ENCODE measurements at places on chromosomes 13 and 19.
A peak's percentile ranks its signal among the peaks of the same experiment; 100 is the strongest.

- DNase-seq = no peak
Observed at GRCh38 chr13:23453132-23453531, 19.6 kb upstream of the SACS start.

GRCh38 chr13:98998831-98999638 lies 21.2 kb upstream of the DOCK9 start:
- DNase-seq = no peak

- DNase-seq = no peak
Observed at GRCh38 chr13:47249266-47249665, 352.4 kb upstream of the HTR2A start.

GRCh38 chr19:46213806-46214205 lies 15.7 kb upstream of the IGFL1 start:
- no peak for DNase-seq

DNA sequence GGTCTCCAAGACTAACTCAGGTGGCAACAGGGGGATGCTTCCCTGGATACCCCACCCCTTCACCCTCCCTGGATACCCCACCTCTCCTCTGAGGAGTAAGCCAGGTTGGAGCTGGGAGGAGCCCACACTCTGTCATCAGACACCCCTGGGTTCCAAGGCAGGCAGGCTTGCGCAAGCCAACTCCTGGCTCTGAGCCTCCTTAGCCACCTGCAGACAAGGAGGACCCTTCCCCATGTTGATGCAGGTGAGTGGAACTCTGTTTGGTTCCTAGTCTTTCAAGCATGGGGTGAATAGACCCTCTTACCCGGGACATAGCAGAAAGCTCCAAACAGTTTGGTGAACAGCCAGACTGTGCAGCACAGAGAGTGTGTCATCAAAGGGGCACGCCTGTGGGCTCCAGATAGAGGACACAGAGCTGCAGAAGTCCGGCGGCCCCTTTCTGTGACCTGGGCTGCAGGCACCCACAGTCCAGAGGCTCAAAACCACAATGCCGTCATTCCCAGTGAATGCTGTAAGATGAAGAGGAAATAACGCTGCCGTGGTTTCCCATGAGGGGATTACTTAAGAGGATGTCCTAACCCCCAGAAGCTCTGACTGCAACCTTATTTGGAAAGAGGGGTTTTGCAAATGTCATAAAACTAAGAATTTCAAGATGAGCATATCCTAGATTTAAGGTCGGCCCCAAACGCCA lies 12.1 kb upstream of the HAS1 start:
- no peak for DNase-seq

DNA sequence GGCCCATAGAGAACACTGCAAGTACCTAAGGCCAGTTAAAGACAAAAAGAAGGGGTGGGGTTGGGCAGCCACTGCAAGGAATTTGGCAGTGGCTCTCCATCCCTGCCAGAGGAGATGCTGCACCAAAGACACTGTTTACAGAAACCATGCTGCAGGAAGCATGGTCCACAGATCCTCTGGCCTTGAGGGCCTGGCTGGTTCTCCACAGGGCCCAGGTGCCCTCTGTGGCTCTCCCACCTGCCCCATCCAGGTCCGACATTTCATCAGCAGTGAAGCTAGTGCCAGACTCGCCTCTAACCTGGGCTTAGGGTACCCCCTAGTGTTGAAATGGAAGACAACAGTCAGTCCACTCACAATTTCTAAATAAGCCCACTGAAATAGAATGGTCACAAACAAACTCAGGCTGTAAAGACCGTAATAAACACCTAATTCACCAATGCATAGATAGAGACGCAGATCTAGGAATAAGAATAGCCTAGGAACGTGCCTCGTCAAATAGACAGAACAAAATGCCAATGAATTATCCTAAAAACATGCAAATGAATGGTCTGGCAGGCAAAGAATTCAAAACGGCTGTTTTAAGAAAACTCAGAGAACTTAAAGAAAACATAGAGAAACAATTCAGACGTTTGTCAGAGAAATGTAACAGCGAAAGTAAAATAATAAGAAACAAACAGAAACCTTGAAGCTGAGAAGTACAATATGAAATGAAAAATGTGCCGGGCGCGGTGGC lies 23.3 kb downstream of the LYPD4 start:
- no peak for DNase-seq

GRCh38 chr19:5091018-5091683 lies 122.2 kb downstream of the KDM4B start:
- DNase-seq = no peak

- no peak for DNase-seq
Observed at GRCh38 chr13:51995677-51996551, 15.3 kb downstream of the ATP7B start.

DNA sequence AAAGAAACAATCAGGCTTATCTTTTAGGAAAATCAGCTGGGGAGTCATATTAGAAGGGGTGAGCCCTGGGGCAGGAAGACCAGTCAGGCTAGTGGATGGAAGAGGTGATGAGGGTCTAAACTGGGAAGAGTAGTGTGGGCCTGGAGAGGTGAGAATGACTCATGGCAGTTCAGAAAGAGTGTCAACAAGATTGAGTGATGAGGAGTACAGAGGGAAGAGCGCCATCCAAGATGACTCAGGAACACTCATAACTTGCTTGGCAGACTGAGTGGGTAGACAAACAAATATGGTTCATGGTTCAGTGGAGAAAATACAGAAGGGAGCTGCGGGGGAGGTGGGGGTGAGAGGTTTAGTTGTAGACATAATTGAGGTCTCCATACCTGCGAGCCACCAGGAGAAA lies 17.3 kb upstream of the CLDN10 start:
- DNase-seq = no peak

DNA sequence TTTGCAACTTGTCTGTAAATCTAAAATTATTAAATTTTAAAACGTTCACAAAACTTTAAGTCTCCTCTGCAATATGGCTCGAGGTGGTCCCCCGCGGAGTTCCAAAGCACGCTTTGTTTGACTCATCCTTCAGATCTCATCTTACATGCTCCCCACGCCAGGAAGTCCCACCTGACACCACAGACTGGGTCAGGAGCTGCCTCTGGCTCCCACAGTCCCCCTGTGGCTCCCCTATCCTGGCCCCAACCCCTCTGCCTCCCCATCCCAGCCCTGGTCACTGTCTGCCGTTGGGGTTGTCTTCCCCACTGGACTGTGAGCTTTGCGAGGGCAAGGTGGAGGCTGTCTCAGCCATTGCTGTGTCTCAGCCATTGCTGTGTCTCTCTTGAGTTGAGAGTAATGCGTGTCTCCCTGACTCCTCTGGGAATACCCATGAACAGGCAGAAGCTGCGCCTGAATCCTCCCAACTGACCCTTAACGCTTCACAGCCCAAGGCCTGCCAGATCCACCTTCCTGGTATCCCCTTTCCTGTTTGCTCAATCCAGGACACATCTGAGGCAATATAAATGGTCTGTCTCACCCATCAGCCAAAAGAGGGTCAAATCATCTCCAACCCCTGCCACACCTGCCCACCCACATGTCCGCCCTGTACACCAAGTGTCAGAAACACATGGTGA lies 15.9 kb downstream of the DYRK1B start:
- DNase-seq = no peak

- DNase-seq = no peak
Observed at GRCh38 chr13:45042539-45042938, 53.2 kb downstream of the GPALPP1 start.

GRCh38 chr13:51451467-51452360 lies 1.1 kb downstream of the INTS6 start:
- DNase-seq = peak; percentile 16

- no peak for DNase-seq
Observed at GRCh38 chr13:25276748-25277147, 10.5 kb downstream of the MTMR6 start.

- no peak for DNase-seq
Observed at GRCh38 chr13:45439781-45440462, 21.7 kb upstream of the SLC25A30 start.

DNA sequence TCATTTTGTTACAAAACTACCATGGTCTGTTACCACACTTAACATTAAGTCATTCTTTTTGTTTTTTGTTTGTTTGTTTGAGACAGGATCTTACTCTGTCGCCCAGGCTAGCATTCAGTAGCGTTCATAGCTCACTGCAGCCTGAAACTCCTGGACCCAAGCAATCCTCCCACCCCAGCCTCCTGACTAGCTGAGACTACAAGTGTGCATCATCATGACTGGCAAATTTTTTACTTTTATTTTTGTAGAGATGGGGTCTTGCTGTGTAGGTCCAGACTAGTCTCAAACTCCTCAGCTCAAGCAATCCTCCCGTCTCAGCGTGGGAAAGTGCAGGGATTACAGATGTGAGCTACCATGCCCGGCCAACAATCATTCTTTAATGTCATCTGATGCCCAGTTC lies 3.3 kb downstream of the ALDH16A1 start:
- DNase-seq = no peak

GRCh38 chr13:29284726-29285125 lies 310.8 kb downstream of the SLC7A1 start:
- DNase-seq = no peak

DNA sequence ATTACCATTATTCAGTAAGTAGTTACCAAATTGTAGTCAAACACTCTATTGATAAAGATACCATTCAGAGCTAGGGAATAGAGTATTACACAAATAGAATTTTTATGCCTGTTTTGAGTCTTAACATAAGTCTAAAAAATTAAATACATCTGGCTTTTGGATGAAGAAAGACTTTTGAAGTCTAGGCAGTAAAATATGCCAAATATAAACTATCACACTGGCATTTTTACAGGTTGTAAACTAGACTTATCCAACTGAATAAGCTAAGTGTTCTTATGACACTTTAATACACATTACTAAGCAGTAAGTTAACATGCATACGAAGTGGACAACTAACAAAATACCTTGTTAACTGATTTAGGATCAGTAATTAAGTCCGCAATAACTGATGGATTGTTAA lies 108.9 kb downstream of the MAB21L1 start:
- no peak for DNase-seq

DNA sequence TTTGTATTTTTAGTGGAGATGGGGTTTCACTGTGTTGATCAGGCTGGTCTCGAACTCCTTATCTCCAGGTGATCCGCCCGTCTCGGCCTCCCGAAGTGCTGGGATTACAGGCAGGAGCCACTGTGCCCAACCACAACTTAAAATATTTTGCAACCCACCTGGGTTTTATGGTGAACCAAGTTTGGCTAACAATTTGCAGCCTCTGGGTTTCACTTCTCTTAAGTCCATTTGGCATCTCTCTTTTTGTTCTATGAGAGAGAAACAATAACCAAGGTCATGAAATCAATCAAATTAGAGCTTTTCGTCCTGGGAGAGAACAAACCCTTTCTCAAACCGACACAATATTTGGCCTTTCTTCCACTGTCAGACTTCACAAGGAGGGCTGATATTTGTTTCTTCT lies 5.6 kb upstream of the SMAD9 start:
- DNase-seq = no peak

- DNase-seq = no peak
Observed at GRCh38 chr13:97267418-97268059, 45.4 kb downstream of the MBNL2 start.

GRCh38 chr13:30116379-30116778 lies 191.0 kb downstream of the KATNAL1 start:
- no peak for DNase-seq

DNA sequence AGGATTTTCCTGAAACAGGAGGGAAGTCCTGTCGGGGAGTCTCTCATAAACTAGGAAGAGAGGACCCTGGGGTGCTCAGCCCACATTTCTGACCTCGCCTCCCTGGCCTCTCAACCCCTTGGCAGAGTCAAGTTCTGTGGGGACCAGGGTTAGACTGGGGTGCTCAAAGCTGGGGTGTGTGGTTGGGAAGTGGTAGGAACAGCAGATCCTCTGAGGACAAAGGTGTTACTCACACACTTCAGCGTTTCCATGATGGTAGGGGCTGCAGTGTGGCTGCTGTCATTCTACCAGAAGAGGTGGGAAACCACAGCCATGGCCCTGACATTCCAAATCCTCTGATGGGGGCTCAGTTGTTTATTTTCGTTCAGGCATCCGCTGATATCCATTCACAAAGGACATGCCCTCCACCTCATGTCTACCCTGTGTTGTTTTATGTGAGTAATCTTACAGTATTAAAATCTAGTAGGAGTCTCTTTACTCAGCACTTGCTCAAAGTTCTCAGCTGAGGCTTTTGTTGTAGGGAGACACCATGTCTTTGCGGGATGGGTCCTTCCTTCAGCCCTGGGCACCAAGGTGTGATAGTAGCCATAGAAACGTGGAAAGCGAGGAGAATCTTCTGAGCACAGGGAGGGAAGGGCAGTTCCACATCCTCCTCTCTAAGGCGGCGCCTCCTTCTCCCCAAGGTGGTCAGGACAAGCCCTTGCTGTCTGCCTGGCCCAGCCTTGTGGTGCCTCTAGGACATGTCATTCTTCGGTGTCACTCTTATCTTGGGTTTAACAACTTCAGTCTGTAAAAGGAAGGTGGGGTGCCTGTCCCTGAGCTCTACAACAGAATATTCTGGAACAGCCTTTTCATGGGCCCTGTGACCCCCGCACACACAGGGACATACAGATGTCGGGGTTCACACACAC lies 1.5 kb downstream of the KIR2DL3 start:
- DNase-seq = no peak

DNA sequence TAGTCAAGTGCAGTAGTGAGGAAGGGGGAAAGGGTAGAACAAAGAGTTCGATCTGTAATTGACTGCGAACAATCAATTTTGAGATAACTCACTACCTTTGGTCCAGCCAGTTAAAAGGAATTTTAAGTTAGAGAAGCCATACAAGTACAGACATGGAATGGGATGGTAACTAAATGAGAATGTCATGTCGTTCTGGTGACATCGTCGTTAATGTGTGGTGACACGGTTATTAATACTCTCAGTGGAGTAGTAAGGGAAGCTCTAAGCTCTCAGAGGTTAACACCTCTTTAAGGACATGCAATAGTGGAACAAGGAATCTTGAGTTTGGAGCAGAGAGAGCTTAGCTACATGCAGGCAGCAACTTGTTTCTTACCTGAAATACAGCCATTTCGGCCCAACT lies 154.9 kb upstream of the KLF12 start:
- no peak for DNase-seq

DNA sequence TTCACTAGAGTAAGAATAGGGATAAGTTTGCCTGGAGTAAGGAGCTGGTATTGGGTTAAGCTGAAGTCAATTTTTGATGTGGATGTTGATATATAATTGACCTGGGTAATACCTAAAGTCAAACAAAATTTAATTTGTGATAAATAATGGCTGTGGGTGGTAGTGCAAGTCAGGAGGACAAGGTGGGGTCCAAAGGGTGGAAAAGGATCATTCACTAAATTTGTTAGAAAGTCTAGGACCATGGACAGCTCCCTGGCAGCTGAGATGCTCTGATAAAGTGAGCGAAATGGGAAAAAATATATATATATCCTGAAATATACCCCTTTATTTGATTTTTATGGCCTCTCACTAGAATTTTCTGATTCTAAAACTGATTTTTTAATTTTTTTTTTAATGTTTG lies 463.5 kb downstream of the GPC6 start:
- peak; percentile 36 for DNase-seq
